ENCODE measurements at places on chromosomes 4 and X.
A peak's percentile ranks its signal among the peaks of the same experiment; 100 is the strongest.

- DNase-seq = no peak
Measured at GRCh38 chrX:132822634-132823012, 135.8 kb downstream of the HS6ST2 start.

DNA sequence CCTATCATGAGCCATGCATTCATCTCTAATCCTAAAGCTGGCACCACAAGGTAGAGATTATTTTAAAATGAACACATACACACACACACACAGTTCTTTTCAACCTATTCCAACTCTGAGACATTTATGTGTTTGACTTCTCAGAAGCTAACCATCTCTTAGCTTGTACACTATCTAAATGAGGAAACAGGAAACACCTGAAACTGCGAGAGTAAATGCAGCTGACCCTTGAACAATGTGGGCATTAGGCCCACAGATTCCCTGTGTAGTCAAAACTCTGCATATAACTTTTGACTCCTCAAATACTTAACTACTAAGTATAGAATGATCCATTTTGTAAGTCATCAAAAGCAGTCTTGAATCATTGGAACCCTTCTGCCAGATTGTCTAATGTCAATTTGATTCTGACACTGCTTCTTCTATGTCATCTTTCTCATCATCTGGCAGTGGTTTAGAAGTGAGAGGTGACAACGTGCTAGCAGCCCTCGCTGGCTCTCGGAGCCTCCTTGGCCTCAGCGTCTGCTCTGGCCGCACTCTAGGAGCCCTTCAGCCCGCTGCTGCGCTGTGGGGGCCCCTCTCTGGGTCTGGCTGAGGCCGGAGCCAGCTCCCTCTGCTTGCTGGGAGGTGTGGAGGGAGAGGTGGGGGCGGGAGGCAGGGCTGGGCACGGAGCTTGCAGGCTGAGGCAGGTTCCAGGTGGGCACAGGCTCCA lies 21.4 kb upstream of the IL15 start:
- no peak for DNase-seq

DNA sequence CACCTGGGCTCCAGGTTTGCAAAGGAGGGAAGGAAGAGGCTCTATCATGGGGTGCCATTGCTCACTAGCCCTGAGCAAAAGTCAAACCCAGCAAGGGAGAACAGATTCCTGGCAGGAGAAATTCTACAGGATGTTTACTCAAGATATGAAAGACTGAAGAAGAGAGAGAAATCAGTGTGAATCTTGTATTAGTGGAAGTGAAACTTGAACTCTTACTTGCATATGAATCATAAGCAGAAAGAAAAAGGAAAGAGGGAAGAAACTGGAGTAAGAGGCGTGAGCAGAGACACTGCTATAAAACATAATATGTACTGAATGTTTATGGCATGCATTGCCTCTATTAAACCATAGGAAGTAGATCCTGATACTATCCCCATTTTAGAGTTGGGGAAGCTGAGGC lies 60.9 kb downstream of the C4orf46 start:
- DNase-seq = no peak

GRCh38 chrX:120000490-120001246 lies 57.1 kb upstream of the NKAP start:
- DNase-seq = no peak

GRCh38 chr4:19945979-19946380 lies 305.7 kb upstream of the SLIT2 start:
- DNase-seq = no peak

- DNase-seq = no peak
Measured at GRCh38 chr4:28093071-28093470, 1232.4 kb downstream of the STIM2 start.

- no peak for DNase-seq
Measured at GRCh38 chrX:13380211-13380610, 60.4 kb upstream of the ATXN3L start.

DNA sequence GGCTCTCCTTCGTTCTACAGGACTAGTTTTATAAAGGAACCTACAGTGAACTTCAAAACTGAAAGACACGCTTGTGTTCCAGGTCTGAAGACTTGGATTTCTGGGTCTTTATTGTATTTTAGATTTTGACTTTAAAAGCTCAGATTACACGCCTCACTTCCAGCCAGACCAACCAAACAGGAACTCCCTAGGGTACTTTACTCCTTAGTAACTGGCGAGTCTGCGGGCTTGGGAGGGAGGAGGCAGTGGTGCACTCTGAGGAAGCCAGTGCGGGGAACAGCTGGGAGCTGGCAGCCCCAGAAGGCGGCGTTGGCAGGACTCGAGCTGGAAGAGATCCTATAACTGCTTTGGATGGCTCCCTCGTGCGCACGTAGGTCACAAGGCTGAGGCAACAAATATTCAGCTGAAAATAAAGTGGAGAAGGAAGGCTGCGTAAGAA lies 391 bp upstream of the PHKA1 start:
- peak; percentile 71 for DNase-seq

DNA sequence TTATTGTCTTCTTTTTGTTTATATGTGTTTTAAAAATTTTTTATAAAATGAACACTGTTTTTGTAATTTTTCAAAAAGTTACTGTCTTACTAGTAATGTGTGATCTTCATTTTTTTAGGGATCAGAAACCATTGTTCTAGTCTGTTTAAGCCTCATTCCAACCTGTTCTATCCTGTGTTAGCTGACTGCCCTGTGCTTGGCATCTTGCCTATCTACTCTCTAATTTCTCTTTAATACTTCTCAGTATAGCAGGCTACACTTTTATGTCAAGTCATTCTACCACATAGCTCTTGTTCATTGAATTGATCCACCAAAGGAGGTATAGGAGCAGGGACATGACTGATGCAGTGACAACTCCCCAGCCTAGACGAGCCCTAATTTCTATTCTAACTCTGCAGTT lies 70.2 kb upstream of the PLS3 start:
- no peak for DNase-seq

DNA sequence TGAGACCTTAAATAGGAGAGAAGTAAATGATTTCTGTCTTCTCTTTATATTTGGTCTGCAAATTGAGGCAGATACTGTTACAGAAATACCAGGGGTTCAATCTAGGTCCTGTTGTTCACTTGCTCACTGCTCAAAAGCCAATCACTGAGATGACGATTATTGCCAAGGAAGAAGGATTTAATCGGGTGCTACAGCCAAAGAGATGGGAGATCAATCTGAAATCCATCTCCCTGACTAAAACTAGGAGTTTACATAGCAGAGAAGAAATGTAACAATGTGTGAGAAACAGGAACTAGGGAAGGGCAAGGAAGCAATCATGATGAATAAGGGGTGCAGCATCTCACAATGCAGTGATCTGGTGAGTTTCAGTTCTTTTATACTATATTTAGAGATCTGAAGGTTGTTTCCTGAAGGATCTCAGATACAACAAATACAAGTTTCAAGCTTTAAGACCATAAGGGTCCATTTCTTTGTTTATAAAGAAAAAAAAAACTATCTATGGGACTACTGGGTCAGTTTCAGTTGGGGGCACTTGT lies 117.9 kb upstream of the FAM9B start:
- DNase-seq = no peak

DNA sequence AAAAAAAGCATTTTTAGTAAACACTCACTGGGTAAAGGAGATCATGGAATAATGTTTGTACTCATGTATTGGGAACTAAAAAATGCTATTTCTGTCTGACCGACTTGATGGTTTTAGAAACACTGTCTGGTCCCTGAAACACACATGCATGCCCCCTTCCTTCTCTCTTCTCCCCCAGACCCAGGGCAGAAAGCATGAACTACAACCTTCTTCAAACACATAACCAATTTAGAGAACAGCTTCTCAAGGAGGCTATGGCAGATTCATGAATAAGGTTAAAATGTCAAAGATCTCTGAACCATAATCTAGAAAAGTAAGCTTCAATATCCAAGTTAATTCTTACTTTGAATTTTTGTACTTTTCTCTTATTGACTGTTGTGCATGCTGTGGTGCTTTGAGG lies 6.0 kb downstream of the CCNA2 start:
- no peak for DNase-seq

- no peak for DNase-seq
Measured at GRCh38 chr4:85669204-85669603, 194.3 kb downstream of the ARHGAP24 start.

- no peak for DNase-seq
Measured at GRCh38 chr4:88017516-88018297, 10.3 kb downstream of the PKD2 start.

GRCh38 chrX:41408576-41408975 lies 38.6 kb upstream of the NYX start:
- no peak for DNase-seq

DNA sequence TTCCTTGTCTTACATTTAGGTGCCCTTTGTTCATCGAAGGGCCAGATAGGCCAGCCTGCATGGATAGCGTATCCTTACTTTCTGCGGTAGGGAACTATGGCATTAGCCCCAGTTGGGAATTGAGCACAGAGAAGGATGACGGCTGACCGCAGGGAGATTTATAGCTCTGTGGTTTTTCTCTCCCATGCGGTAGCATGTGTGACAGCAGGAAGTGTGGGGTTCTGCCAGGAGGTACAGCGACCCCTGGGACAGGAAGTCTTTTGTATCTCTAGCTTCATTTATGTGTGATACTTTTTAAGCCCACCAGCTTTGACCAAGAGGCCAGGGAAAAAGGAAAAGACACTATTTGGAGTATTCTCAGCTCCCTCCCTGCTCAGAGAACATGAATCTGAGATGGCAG lies 33.1 kb downstream of the GAB3 start:
- no peak for DNase-seq

- no peak for DNase-seq
Measured at GRCh38 chr4:8688908-8689445, 96.4 kb downstream of the CPZ start.
